ENCODE measurements at places on chromosomes 16 and 17.
A peak's percentile ranks its signal among the peaks of the same experiment; 100 is the strongest.

DNA sequence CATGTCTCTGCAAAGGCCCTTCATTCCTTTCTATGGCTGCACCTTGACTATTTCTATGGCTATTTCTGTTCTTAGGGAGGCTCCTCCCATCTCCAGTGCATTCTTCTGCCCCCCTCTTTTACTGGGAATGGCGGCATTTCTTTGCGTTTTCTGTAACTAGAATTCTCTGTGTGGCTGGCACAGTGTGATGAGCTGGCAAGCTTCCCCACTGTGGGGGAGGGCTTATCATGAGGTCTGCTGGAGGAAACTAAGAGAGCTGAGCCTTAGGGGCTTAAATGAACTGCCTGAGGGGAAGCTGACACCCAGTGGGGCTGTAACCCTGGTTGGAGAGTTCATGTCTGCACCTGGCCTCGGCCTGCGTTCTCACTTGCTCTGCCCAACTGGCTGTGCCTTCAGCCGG is 1.5 kb upstream of the CARD14 start:
- no peak for DNase-seq

DNA sequence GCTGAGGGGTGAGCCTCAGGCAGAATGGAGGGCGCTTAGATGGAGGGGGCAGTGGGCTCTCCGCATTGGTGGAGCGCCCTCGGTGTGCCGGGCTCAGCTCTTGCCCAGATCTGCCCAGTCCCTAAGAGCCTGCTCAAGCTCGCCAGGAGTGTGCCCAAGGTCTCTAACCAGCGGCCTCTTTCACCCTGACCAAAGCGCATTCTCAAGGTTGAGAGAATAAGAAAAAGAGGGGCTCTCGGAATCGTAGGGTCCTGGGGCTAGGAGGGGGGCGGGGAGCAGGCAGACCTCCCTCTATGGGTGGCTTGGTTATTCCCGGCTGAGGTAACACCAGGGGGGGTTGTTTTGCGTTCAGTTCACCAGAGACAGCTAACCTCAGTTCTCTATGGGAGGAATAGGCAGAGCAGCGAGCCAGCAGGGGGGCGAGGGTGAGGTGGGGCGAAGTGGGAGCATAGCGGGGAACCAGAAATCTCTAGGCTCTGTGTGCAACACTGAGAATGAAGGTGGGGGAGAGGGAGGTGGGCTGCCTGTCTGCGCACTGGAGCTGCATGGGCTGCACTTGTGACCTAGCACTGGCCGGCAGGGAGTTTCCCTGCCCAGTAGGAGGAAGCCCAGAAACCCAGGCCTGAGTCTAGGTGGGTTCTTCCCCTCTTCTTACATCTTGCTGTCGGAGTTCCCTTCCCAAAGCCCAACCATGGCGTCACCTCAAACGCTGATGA is 3.0 kb downstream of the TMEM132E start:
- DNase-seq, result no peak

GRCh38 chr17:7967751-7968150 is 34.7 kb upstream of the GUCY2D start:
- no peak for DNase-seq

DNA sequence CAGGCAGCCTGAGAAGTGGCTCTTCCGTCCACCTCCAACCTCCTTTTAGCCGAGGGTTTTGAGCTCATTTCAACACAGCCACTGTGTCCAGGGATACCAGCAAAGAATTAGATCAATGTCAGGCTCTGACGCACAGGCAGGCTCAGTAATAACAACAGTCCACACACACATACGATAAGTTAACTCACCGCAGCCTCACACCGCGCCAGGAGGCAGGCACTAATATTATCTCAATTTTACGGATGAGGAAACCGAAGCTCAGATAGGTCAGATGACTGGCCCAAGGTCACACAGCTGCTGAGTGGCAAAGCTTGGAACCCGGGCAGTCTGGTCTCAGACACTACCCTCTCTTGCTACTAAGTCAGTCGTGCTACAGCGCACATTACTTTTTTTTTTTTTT is 22.9 kb downstream of the ABR start:
- no peak for DNase-seq

GRCh38 chr16:48405907-48406306 is 20.7 kb upstream of the SIAH1 start:
- no peak for DNase-seq

- DNase-seq, result peak; percentile 83
Measured at GRCh38 chr16:88649924-88650748, 717 bp downstream of the CYBA start.

DNA sequence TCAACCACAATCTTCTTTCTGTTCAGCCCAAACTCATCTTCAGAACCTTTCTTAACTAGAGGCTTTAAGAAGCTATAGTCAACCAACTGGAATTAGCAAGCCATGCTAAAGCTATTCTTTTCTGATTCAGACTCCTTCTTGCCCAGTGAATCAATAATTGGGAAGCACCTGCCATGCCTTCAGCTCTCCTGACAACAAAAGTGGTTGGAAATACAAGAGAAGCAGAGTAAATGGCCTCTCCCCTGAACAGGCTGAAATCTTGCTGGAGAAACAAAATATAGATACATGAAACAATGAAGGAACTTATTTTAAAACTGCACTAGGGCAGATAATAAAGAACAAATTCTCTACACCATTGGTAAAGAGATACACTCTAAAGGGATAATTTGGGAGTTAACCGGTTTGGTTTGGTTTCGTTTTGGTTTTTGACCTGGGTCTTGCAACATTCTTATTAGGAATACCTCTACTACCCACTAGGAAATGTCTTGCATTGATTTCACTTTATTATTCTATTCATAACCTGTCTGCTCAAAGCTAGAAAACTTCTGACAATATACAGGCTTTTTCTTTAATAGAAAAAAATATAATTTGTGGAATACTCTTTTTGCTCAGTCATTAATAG is 173.6 kb upstream of the DYNLRB2 start:
- DNase-seq, result no peak

DNA sequence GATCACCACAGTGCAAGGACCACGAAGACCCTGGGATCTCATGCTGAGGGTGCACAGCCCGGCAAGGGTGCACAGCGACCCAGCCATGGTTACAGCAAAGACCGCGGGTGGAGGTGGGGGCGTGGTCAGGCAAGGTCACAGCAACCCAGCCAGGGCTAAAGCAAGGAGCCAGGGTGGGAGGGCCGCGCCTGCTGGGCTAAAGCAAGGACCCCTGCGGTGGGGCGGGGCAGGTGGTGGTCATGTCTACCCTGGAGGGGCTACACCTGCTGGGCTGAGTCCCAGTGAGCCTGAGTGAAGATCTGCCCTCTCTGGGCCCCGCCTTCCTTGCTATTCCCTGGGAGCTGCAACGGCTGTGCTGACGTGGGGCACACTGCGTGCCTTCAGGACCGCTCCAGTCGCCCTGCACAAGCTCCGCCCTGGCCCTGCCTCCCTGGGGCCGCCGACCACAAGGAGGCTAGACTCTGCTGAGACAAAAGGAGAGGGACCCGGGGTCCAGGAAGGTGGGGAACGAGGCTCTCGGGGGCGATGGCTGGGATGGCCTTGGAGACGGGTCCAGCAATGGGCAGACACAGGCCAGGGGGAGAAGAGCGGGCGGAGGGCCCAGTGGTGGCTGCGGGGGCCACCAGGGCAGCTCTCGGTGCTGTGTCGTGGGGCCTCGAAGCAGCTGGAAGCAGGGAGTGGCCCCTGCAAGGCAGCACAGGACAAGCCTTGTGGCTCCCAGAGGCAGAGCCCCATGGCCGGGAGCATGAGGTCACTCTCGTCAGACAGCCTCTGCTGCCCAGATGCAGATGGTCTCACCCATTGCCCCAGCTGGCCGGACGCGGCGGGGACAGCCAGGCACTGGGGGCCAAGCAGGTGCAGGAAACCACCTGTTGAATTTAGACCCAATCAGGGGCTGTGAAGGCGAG is 52.8 kb downstream of the CBFA2T3 start:
- no peak for DNase-seq

- peak; percentile 88 for DNase-seq
Measured at GRCh38 chr17:43467981-43468581, 15.7 kb upstream of the DHX8 start.

DNA sequence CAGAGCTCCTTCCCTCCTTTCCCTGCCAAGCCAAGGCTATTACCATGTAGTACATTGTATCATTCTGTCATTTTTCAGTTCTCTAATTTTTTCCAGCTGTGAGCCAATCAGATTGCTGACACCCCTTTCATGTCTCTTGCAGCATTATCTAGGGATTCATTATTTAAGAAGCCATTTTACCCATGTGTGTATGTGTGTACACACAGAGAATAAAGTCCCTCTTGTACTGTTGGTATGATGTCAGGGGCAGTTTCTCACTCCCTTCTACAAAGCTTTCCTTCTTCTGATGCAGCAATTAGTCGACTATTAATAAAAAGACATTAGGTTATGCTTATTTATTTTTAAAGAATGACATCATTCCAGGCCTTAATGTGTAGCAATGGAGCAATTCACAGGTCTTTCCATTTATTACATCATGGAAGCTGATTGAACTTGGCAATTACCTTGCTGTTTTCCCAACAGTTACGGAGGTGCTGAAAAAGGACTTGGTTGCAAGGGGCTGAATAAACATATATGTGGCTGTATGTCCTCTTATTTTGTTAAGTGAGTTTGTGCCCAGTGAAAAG is 159.4 kb upstream of the HS3ST3A1 start:
- no peak for DNase-seq

- no peak for DNase-seq
Measured at GRCh38 chr17:4221899-4222659, 41.7 kb downstream of the ANKFY1 start.

DNA sequence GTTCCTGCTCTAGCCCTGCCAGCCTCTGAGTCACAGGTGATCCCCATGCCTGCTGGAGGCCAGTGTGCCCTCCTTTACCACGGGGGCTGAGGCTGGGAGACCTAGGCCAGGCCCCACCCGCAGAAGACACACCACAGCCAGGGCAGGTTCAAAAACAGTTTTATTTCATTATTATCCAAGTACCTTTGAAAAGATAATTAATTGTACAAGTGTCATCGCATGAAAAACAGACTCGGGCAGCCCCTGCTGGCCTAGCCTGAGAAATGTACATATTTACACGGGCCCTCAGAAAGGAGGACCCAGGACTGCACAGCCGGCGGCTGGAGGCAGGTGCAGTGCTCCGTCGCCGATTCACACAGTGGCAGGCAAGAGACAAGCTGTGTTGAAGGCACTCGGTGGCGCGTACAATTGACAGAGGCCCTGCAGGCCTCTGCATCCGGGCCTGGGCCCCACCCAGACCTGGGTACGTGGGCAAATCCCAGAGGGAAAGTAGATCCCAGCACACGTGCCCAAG is 4.4 kb downstream of the PDIA2 start:
- no peak for DNase-seq

DNA sequence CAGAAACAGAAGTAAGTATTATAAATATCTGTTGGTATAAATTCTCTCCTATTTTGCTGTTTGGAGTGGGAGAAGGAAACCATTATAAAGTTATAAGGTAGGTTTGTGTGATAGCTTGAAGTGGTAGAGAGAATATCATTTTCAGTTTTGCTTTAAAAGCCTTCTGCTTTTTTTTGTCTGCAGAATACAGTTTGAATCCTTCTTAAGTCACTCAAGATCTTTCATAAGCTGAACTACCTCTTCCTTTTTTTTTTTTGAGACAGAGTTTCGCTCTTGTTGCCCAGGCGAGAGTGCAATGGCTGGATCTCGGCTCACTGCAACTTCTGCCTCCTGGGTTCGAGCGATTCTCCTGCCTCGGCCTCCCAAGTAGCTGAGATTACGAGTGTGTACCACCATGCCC is 9.0 kb downstream of the ATAD5 start:
- no peak for DNase-seq

GRCh38 chr16:56788435-56788834 is 58.5 kb downstream of the NUP93 start:
- DNase-seq, result no peak

GRCh38 chr16:23830276-23830675 is 5.5 kb upstream of the PRKCB start:
- DNase-seq, result no peak

- DNase-seq, result no peak
Measured at GRCh38 chr17:68052810-68053209, 17.3 kb downstream of the KPNA2 start.

GRCh38 chr17:71035226-71035625 is 865.9 kb downstream of the KCNJ2 start:
- DNase-seq, result no peak

DNA sequence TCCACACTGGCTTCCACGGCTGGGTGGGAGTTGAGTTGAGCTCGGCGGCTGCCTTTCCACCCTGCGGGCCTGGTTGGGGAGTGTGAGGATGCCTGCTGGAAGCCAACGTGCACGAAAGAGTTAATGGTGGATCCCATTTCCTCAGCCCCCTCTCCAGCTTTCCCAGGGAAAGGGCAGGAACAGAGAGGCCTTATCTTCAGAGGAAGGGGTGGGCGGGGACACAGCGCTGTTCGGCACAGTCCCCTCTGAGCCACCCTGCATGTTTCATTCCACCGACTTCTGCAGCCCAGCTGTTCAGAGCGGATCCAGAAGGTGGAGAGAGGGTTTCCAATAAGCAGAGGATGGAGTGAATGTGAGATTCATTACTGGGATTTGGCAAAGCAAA is 295.3 kb downstream of the SEC14L1 start:
- DNase-seq, result no peak

- no peak for DNase-seq
Measured at GRCh38 chr17:41058741-41059140, 1.2 kb downstream of the KRTAP2-3 start.

GRCh38 chr16:48075398-48075797 is 80.4 kb downstream of the ABCC12 start:
- DNase-seq, result no peak

DNA sequence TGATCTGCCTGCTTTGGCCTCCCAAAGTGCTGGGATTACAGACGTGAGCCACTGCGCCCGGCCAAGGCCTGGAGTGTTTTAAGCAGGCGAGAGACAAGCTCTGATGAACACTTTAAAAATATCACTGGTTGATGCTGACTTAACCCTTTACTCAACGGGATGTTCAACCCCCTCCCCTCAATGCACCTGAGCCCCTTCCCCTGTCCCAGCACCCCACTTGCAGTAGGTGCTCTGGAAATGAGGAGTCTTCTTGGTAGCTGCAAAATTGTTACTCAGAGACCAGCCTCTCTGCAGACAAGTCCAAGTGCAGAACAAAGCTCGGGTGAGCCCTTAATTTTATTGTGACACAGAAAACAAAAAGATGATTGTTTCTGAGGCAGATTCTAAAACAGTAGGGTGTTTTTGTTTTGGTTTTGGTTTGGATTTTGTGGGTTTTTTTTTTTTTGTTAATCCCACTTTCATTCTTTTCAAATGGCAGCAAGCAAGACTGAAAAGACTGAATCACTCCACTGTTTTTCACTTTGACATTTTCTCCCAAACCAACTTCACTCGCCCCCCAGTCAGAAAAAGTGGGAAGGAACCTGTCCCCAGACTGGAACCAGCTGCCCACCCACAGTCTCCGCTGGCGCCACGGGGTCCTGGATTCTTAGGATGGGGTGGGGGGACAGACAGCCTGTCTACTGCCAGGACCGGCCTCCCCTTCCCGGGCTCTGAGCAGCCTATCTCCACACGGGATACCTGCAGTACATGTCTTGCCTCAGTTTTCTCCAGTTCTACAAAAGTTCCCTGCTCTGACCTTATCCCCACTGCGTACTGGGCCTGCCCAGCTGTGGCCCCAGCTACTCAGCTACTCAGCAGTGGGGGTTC is 5.2 kb upstream of the PLLP start:
- no peak for DNase-seq

- DNase-seq, result no peak
Measured at GRCh38 chr16:19980632-19981265, 92.9 kb downstream of the GPR139 start.

GRCh38 chr16:49532873-49533272 is 159.3 kb downstream of the C16orf78 start:
- no peak for DNase-seq

- DNase-seq, result no peak
Measured at GRCh38 chr16:82753821-82754220, 127.1 kb downstream of the CDH13 start.
